ENCODE measurements at places on chromosomes 4 and X.

DNA sequence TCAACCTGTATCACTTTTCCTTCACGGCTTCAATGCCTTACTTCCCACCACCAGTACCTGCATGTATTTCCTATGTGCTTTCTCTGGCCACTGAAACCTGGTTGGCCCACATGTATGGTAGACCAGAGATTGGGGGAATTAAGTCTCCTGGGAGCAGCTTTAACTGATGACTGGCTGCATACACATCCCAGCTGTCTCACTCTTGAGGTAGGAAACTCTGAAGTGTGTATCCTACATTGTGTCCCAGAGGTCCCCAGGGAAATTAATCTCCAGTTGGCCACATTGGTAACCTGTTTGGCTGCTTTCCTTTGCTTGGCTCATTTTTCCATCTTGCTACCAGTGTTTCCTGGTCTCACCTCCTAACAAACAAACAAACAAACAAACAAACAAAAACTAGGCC is 124.4 kb downstream of the ZNF827 start:
- no peak for DNase-seq

GRCh38 chr4:61428950-61429349 is 228.8 kb downstream of the ADGRL3 start:
- DNase-seq, result no peak

DNA sequence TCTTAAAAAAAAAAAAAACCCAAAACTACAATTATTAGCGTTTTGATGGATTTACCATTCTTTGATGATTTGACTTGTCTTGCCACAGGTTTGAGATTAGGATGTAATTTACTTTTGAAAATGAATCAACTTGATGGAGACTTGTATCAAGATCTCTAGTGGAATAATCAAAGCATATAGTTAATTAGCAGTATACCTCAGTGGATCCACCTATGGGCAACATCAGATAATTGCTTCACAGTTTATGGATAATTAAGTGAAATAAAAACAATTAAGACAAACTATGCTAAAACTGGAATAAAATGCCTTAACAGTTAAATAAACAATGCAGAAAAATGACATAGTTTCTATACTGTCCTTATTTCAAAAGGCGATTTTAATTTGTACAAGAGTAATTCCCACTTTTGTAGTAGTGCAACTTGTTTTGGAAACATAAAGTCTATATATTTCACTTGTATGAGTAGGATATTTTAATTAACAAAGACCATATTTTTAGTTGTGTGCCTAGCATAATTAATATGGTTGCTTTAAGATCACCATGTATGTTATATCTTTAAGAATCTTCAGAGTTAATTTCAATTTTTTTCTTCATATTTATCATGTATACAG is 4.2 kb downstream of the CPEB2 start:
- no peak for DNase-seq

DNA sequence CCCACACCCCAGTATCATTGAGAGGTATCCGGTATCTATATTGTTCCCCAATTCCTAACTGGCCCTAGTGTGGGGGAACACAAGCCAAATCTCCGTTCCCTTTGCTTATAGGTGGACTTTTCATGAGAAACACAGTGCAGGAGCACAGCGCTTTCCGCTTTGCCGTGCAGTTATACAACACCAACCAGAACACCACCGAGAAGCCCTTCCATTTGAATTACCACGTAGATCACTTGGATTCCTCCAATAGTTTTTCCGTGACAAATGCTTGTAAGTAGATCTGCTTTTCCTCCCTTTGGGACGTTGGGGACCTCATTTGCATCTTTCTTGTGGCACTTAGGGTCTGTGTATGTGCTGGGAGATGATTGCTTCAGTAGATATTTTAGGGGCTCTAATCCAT is 1.6 kb downstream of the GRIA3 start:
- DNase-seq, result no peak

GRCh38 chr4:38572793-38573192 is 91.2 kb upstream of the KLF3 start:
- no peak for DNase-seq

DNA sequence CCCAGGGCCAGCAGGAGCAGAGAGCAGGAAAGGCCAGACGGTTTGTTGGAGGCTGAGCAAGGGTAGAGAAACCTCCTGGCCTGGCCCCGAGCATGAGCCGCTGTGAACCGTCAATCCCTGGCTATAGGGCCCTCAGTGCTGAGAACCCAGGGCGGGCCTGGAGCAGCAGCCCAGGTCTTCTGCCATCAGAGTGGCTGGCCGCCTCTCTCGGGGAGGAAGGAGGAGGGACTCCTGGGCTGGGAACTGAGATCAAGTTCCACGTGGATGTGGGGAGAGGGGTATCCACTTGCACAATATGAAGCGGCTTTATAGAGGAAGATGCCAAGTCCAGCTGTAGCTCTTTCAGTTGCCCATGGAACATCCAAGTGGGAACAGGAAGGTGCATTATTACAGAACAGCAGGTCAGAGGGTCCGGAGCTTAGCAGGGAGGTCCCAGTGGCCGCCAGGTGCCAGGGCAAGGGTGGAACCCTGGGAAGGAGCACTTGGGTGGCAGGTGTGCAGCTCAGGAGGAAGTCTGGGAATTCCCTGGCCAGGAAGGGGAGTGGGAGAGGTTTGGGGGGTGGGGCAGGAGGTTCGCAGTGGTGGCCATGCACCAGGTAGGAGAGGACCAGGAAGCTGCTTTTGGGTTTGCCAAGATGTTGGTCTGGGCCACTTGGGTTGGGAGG is 31.7 kb upstream of the CRMP1 start:
- no peak for DNase-seq

GRCh38 chrX:119685225-119686066 is 7.5 kb downstream of the SEPTIN6 start:
- DNase-seq, result no peak

DNA sequence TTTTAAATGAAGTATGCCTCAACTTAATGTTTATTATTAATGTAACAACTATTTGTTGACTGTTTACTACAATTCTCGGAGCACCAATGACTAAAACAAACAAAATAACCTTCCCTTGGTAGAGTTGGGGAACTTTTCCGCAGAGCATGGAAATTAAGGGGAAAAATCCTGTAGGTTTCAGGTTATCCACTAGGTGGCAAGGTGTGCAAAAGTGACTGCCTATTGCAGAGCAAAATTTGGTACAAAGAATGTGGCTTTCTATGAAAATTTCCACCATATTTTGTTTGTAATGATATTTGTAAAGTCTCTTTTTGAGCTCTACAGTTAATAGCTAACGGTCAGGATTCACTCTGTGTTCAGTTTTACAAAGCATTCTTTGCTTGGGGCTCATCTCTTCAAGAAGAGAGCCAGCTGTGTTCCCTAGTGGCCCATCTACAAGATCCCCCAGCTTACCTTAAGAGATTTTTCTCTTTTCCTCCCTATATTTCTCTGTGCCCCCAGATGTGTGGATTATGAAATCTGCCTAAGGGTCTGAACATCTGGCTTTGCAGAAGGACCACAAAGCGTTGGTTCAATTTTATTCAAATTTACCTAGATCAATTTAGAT is 61.1 kb downstream of the FBXO8 start:
- DNase-seq, result no peak

GRCh38 chr4:56147371-56147770 is 198.6 kb downstream of the CEP135 start:
- DNase-seq, result no peak

DNA sequence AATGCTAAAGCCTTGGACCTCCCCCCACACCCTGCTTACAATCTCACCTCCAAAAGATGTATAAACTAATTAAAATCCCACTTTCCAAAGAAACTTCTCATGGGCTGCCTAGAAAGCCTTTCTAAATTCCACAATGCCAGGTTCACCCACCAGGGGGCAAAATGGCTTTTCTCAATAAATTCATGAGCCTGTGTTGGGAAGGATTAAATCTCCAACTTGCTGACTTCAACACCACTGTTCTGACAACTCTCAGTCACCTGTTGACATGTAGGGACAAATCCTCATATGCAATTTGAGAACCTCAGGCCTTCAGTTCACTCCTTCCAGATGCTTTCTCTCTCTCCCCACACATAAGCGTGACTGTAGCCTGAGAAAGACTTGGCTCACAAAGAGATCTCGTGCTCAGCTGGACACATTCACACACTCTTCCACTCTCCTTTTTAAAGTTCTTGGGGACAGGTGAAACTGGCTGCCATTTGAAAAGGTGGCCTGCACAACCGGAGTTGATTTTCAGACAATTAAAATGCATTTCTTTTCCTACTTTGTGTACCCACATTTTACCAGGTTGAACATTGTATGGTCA is 88.6 kb upstream of the PRPS2 start:
- DNase-seq, result no peak

DNA sequence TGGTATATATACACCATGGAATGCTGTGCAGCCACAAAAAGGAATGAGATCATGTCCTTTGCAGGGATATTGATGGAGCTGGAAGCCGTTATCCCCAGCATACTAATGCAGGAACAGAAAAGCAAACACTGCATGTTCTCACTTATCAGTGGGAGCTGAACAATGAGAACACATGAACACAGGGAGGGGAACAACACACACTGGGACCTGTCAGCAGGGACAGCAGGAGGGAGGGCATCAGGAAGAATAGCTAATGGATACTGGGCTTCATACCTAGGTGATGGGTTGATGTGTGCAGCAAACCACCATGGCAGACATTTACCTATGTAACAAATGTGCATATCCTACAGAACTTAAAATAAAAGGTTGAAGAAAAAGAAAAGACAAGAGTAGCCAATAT is 81.1 kb upstream of the ADAD1 start:
- no peak for DNase-seq
